ENCODE measurements at places on chromosomes 12 and 14.

DNA sequence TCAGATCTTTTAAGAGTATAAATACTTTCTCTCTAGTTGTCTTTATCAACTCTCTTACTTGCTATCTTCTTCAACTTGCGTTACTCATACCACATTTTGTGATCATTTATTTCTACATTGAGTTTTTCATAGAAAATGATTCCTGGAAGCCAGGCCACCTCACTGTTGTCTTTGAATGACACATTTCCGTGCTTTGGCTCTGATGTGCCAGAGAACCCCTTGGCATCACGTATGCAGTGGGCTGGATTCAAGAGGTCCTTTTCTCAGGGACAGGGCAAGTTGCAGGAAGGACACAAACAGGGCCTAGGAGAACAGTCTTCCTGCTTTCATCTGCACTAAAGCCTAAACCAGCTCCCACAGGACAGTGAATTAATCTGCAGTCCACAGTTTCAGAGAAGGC, 70.3 kb upstream of the PYGL start:
- DNase-seq = no peak
- H3K4me1 ChIP-seq = no peaks in the 10 kb centered on the region
- H3K27me3 ChIP-seq = no peaks in the 10 kb centered on the region
- H3K4me3 ChIP-seq = no peak overlapping the region
- no peaks in the 10 kb centered on the region for H3K36me3 ChIP-seq

DNA sequence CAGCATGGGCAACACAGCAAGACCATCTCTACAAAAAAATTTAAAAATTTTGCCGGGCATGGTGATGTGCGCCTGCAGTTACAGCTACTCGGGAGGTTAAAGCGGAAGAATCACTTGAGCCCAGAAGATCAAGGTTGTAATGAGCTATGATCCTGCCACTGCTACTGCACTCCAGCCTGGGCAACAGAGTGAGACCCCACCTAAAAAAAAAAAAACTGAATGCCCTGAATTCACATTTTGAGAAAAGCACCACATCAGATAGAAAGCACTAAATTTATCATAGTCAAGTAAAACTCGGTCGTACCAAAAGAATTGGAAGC, 24.1 kb upstream of the AP4S1 start:
- H3K4me1 ChIP-seq = peaks cover 12% of the 10 kb centered on the region
- H3K36me3 ChIP-seq = peaks cover 36% of the 10 kb centered on the region
- no peak for DNase-seq
- no peak overlapping the region for H3K4me3 ChIP-seq

DNA sequence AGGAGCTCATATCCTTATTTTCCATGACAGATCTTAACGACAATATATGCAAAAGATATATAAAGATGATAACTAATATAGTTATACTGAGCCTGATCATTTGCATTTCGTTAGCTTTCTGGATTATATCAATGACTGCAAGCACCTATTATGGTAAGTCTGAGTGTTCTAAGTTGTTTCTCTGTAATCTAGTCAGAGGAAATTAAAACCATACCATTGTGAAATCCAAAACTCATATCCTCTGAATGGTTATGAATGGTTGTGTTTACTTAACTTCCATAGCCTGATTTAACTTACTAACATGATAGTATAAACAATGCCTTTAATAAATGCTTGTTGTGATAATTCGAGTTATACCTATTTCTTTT, 760 bp downstream of the TMEM19 start:
- H3K4me3 ChIP-seq = peak overlapping the region; percentile 94
- peak overlapping the region; percentile 93 for H3K27ac ChIP-seq
- H3K27me3 ChIP-seq = no peaks in the 10 kb centered on the region
- no peaks in the 10 kb centered on the region for H3K36me3 ChIP-seq

- H3K36me3 ChIP-seq = no peaks in the 10 kb centered on the region
- no peak overlapping the region for H3K27ac ChIP-seq
- H3K27me3 ChIP-seq = peaks cover 13% of the 10 kb centered on the region
Measured at GRCh38 chr14:99733211-99733539, 49.1 kb downstream of the CYP46A1 start.

DNA sequence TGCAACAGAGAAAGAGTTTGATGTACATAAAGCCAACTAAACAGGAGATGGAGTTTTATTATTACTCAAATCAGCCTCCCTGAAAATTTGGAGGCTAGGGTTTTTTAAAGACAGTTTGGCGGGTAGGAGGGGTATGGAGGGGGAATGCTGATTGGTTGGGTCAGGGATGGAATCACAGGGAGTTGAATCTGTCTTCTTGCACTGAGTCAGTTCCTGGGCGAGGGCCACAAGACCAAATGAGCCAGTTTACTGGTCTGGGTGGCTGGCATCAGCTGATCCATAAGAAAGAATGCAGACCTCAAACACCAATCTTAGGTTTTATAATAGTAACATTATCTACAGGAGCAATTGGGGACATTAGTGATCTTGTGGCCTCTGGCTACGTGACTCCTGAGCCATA, 64.9 kb downstream of the RIN3 start:
- H3K4me3 ChIP-seq = no peak overlapping the region
- no peak for DNase-seq
- H3K36me3 ChIP-seq = peaks cover 16% of the 10 kb centered on the region
- H3K4me1 ChIP-seq = peaks cover 61% of the 10 kb centered on the region
- no peak overlapping the region for H3K27ac ChIP-seq
